ENCODE measurements at places on chromosomes 1 and 21.

DNA sequence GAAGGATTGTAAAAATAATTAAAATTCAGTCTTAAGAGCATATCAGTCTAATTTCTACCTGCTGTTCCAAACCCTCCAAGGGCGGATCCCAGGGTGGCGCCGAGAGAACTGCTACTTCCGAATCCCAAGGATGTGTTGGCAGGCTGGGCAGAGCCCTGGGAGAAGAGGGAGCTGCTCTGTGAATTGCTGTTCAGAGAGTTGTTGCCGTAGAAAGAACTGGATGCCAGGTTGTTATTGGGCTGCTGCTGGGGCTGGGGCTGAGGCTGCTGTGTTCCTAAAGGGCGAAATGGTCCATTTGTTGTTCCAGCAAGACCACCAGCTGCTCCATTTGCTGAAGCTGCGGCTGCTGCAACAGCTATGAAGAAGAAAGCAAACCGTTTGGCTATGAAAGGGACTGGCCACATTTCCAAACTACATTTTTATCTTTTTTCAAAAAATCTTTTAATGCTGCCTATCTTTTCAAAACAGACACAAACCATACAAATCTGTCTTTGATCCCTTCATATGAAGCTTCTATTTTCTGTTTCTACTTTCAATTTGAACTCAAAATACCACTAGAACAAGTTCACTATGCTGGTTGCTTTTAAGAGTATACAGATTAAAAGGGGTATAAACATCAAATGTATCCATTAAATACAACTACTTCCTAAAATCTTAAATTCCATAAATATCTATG, 57.5 kb upstream of the SDC3 start:
- DNase-seq: no peak

DNA sequence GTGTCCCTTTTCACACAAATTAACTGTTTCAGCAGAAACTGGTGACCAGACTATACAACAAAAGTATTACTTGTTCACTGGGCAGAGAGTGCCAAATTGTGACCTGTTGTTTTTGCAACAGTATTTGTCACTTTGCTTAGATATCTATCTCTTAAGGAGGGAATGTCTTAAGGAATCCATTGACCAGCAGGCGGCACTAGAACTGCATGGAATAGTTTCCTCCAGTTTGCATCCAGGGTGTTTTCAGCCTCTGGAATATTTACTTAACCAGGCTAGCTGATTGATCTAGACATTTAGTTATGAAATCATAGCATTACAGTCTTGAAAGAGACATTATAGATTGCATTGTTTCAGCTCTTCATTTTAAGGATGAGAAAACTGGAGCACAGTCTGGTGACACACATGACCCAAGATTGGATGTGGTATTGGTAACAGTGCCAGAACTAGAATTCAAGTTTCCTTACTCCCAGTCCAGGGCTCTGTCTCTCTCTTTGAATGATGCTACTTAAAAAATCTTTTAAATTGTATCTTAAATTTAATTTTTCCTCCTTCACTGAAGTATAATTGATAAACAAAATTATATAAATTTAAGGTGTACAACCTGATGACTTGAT, 16.9 kb downstream of the RPTN start:
- DNase-seq: peak; percentile 36

- no peak for DNase-seq
These were observed 84.3 kb downstream of the UBIAD1 start for GRCh38 chr1:11357276-11357675.

DNA sequence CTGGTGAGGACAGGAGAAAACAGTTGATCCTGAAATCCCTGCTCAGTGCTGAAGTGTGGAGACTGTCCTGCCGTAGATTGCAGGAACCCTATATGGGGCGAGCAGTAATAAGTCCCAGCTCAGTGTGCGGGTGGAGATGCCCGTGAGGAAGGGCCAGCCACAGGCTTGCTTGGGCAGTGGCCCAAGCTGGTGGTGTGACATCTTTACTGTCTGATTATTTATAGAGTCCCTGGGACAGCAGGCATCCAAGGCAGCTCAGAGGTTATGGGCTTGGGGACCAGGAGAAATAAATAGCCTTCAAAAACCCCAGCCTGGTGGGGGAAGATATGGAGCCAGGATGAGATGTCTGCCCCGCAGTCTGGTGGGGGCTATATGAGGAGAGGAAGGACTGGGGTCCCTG, 170.7 kb upstream of the POU3F1 start:
- DNase-seq: peak; percentile 53
